ENCODE measurements at places on chromosomes 12 and 14. TPM values are rescaled to one million over a fixed set of nuclear protein-coding genes. Genes with fewer than 3 reads are reported as not detected.

- DNase-seq = no peak
Observed at GRCh38 chr14:25522116-25522515, 472.2 kb upstream of the STXBP6 start.

DNA sequence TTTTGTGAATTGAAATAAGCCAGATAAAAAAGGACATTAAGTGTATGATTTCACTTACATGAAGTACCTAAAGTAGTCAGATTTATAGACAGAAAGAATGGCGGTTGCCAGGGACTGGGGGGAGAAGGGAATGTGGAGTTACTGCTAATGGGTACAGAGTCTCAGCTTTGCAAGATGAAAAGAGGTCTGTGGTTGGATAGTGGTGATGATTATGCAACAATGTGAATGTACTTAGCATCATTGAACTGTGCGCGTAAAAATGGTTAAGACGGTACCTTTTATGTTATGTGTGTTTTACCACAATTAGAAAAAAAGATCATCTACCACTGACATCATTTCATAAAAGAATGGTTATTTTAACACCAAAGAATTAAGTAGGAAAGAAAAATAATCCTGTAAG is 35.9 kb downstream of the RNFT2 start:
- no peak for DNase-seq

DNA sequence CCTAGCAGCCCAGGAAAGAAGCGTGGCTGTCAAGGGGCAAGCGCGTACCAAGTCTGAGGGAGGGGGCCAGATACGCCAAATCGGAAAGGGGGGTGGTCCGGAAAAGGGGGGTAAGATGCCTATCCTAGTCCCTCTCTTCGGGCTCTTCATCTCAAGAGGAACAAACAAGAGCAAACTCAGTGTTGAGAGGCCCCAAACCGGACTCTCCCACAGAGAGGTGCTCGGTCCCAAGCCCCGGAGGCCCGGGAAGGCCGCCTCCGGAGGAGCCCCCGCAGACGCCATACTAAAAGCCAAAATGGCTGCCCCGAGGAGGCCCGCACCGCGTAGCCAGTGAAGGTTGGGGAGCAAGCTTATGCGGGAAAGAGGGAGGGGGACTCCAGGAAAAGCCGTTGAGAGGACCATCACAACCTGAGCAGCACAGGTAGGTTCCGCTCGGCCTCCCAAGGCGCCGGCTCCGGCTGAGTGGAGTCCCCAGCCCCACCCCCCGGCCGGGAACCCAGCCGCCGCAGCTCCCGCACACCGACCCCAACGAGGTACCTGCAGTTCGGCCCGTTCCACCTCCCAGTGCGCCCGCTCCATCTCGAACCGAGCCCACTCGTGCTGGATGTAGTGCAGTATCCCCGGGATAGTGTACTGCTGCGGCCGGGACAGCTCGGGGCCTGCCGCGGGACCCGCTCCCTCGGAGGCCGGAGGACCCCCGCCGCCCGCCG is at the start of gene AP4S1:
AP4S1 (plus strand) TSS at position 283 of the 710 bp plus-strand sequence. CDS start 40,548 bp downstream, outside the sequence.
- peak; percentile 73 for DNase-seq

DEPDC4 gene
- 0.36 TPM for total RNA-seq
